ENCODE measurements at places on chromosomes 4 and X. TPM values are rescaled to one million over a fixed set of nuclear protein-coding genes. Genes with fewer than 3 reads are reported as not detected.
A peak's percentile ranks its signal among the peaks of the same experiment; 100 is the strongest.

Gene TEX13B
- total RNA-seq = not detected

GRCh38 chr4:16597443-16597842, 301.0 kb downstream of the LDB2 start:
- no peak for DNase-seq

DNA sequence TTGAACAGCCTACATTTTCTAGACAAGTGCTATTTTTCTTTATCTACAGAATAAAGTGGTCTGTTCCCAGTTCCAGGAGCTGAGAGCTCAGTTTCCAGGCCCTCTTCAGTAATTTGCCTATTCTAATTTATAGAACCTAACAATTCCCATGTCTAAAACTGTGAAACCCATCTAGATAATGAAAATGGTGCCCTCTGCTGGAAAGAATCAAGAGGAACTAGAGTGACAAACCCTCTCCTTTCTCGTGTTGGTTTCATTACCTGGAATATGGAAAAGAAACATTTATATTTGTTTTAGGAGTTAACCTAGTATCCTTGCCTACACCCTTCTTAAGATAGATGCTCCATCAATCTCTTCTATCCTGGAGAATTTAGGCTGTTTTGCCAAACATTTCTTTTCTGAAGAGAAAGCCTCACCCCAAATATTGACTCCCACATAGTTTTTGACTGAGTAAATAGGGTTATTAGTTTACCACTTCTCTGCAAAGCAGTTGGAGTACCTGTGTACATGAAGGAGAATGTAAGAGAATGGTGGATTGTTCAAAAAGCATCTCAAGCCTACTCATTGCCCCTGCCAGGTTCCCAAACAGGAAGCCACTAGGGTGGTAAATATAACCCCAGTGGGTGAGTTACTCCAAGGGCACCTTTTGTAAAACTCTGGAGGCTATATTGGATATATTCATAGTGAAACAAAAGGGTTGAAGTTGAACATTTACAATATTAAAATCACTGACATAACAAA, 121.6 kb downstream of the RASL11B start:
- peak; percentile 69 for DNase-seq

- no peak for DNase-seq
Observed at GRCh38 chr4:173684223-173684622, 154.2 kb upstream of the HAND2 start.

Gene TLR3
- total RNA-seq = 1.8 TPM

Gene DRP2
- 0.26 TPM for total RNA-seq

Gene FRG2
- 0.18 TPM for total RNA-seq

GRCh38 chr4:106582103-106582502, 213.5 kb upstream of the GIMD1 start:
- no peak for DNase-seq

Gene PASD1
- not detected for total RNA-seq

- DNase-seq = no peak
Observed at GRCh38 chrX:126994032-126994600, 174.6 kb downstream of the PRR32 start.

Gene SPANXB1
- total RNA-seq = not detected

DNA sequence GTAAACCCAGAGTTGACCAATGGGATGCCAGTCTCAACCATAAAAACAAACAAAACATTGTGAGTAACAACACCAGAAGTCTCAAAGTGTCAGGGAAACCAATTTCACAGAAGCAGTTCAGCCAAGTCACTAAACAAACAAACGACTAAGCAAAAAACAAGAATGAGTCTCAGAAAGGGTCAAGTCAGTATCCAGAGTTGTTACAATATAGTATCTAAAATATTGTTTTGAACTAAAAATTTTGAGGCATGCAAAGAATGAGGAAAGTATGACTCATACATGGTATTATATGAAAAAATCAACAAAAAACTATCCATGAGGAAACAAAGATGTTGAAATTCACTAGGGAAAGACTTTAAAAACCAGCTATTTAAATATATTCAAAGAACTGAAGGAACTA, 70.6 kb downstream of the AR start:
- DNase-seq = no peak

GRCh38 chrX:149286940-149287349, 218.2 kb downstream of the IDS start:
- peak; percentile 46 for DNase-seq

GRCh38 chrX:6448003-6448402, 86.9 kb downstream of the VCX3A start:
- no peak for DNase-seq

GRCh38 chr4:147060151-147060931, 114.7 kb upstream of the TTC29 start:
- no peak for DNase-seq

DNA sequence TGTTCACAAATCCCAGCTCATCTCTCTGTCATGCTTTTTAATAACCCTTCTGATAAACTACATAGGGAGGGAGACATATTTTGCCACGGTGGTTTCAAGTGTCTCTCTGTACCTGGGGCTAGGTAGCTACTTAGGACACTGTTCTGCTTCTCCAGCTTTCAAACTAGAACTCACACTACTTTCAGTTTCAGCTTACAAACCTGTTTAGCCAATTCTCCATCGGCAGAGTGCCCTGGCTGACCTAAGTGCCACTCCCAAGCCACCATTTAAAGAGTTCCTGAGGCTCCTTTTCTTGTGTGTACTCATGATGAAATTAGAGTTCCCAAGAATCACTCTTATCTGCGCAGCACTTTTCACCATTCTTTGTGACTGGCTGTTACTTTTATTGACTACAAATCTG, 899.2 kb downstream of the FAT4 start:
- no peak for DNase-seq

- DNase-seq = peak; percentile 33
Observed at GRCh38 chr4:106898621-106899230, 137.4 kb downstream of the DKK2 start.

DNA sequence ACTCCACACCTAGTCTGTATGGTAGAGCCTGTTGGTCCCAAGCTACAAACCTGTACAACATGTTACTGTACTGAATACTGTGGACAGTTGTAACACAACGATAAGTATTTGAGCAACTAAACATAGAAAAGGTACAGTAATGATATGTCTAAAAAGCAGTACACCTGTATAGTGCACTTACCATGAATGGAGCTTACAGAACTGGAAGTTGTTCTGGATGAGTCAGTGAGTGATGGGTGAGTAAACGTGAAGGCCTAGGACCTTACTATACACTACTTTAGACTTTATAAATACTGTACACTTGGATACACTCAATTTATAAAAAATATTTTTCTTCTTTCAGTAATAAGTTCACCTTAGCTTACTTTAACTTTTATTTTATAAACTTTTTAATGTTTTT, 104.0 kb downstream of the TMA16 start:
- DNase-seq = no peak

DNA sequence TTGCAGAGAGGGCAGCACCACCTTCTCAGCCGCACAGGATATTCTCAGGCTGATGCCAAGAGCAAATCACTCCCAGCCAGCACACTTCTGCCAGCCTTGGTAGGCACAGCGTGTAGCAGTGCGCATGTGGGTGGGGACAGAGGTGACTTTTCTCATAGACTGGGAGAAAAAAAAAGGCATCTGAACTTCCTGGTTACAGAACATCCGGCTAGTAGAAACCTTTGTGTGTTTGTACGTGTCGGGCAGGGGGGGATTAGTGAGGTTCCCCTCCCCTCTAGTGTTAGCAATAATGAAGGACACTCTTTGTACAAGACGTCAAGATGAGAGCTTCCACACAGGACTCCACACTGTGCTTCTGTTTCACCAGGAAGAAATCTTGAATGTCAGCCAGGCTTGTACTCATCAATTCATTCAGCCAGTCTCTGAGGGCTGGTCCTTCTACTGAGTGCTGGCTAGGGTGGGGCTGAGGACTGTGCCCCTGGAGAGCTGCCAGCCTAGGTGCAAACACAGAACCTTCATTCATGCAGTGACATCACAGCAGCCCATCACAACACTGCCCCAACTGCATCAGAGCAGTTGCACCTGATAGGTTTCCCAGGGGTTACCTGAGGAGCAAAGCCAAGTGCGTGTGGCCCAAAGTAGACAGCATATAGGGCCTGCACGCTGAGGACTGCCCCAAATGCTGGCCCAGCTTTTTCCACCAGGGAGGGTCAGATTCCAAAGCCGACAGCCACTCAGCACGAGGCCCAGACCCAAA, 34.7 kb downstream of the SLC25A5 start:
- no peak for DNase-seq

GRCh38 chr4:24076811-24077210, 187.0 kb upstream of the PPARGC1A start:
- no peak for DNase-seq

DNA sequence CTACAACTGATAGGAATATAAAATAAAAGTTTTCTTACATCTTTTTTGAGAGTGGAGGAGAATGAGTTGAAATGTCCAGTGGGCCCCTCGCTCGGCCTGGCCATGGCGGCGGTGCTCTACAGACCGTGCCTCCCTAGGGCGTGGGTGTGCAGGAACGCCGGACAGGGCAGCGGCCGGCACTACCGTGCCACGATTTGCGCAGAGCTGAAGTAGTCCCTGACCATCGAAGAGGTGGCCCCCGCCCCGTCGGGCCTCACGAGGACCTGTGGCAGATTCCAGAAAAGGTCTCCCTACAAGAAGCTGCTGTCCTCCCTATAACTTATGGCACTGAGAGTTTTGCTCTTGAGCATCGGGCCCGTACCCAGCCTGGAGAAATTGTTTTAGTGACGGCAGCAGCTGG, 228.9 kb upstream of the ARHGAP24 start:
- no peak for DNase-seq

Gene TMSB15A
- total RNA-seq = 48.6 TPM

Gene SRPX2
- total RNA-seq = 2.0 TPM

Gene ENAM
- total RNA-seq = not detected

DNA sequence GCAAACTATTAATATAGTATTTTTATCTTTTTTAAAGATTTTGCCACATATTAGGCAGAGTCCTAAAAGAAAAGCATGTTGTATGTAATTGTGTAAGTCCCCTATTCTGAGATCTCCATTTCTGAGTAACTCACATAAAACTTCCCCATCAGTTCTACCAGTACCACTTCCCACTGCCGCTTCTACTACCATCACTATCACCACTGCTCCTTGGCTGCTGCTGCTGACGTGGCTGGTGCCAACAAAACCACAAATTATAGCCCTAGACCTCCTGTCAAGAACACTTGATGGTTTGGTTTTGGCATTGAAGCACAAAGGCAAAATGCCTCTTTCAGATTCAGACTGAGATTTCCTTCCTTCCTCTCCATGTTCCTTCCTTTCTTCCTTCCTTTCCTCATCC, 106.4 kb downstream of the MMRN1 start:
- no peak for DNase-seq

Gene IRS4
- total RNA-seq = 7.9 TPM

GRCh38 chr4:151443752-151444151, 34.8 kb downstream of the FHIP1A start:
- no peak for DNase-seq

Data from H7 (cell line).